ENCODE measurements at places on chromosomes 3 and 15.
A peak's percentile ranks its signal among the peaks of the same experiment; 100 is the strongest.

- no peak for DNase-seq
Measured at GRCh38 chr3:45541326-45542321, 52.9 kb upstream of the LIMD1 start.

DNA sequence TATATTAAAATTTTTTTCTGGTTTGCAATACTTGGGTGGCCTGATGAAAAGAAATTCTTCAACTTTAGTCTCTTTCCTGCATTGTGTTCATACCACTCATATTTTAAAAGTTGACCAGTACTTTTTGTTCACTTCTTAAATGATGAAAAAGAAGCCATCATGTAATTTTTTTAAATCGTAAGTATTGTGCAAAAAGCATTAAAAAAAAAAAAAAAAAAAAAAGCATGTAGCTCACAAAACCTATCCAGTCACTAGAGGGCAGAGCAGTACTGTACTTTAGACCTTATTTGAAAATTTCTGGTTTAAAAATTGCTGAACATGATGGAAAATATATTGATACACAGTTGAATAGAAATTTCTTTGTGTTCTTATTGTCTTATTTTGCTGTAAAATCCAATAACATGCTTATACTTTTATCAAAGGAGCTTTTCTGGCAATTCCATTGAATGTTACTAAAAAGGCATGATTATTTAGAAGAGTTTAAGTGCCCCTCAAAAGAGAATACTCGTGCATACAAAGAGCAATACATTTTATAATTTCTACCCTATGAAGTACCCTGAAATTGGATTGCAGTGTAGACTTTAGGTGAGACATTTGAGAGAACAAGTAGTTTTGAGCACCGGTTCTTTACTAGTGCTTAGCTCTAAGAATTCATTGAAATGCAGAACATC, 137.7 kb downstream of the BBX start:
- DNase-seq: no peak

DNA sequence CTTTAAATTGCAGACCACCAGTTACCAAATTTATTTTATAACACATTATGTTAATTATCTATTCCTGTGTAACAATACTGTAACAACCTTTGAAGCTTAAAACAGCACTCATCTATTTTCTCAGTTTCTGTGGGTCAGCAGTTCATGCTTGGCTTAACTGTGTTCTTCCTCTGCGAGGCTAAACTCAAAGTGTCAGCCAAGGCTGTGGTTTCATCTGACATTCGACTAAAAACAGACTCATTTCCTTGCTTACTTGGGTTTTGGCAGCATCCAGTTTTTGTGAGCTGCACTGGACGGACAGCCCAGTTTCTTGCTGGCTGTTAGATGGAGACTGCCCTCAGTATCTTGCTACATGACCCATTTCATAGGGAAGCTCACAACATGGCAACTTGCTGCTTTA, 247.3 kb upstream of the KCNH8 start:
- DNase-seq: no peak

- DNase-seq: no peak
Measured at GRCh38 chr15:39595338-39596221, 14.7 kb downstream of the THBS1 start.

GRCh38 chr3:177622520-177622919, 425.2 kb upstream of the TBL1XR1 start:
- DNase-seq: no peak

DNA sequence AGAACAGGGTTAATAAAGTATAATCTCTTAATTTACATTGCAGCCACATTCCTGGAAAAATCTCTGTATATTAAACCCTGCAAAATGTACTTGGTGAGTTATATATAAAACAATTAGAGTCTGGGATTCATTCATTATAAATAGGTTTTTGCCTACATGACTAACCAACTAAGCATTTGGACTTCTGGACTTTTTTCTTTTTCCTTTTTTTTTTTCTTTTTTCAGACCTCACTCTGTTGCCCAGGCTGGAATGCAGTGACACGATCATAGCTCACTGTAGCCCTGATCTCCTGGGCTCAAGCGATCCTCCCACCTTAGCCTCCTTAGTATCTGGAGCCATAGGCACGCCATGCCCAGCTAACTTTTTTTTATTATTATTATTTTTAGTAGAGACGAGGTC, 4.5 kb downstream of the DNAJC13 start:
- DNase-seq: no peak

- DNase-seq: peak; percentile 31
Measured at GRCh38 chr15:64009798-64010261, 36.5 kb downstream of the DAPK2 start.

Measured in stimulated activated CD4-positive, alpha-beta T cell treated with anti-CD3 and anti-CD28 coated beads, Interleukin-1b, Interleukin-23, amount 100 ng/mL, for 24 hours (primary cell).